ENCODE measurements at places on chromosomes 3 and 15.

GRCh38 chr3:50474717-50475116 lies 28.7 kb downstream of the CACNA2D2 start:
- no peak for DNase-seq

GRCh38 chr3:51390246-51391074 lies 625 bp upstream of the RBM15B start:
- no peak for DNase-seq

GRCh38 chr3:171373711-171374110 lies 86.5 kb downstream of the TNIK start:
- DNase-seq = no peak

DNA sequence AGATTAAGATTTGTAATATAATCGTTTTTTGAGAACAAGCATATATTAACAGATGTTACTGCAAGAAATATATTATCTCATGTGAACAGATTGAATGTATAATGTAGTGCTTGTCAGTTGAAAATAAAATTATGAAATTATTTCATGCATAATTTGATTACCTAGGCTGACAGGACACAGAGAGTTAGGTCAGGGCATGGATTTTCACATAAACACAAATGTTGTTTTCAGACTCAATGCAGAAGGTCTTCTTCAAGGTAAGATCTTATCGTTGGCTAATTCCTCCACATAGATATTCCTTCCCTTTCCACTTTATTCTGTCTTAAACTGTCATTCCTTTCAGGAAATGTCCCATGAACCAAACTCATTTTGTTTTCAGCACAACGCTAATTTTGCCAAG lies 20.1 kb upstream of the TM4SF1 start:
- no peak for DNase-seq

GRCh38 chr15:84929795-84930603 lies 45.5 kb downstream of the SLC28A1 start:
- DNase-seq = no peak

DNA sequence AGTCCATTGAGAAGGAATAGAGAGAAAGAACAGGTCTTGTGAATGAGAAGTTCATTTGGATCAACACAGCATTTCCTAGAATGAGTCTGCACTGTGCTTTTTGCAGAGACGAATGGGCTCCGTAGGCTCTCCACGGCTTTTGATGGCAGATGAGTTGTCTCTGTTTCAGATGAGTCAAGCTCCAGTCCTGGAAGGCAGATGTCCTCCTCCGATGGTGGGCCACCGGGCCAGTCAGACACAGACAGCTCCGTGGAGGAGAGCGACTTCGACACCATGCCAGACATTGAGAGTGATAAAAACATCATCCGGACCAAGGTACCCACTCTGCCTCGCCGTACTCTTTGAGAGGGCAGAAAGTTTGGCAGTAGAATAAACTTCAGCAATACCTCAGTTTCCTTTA lies 70.5 kb downstream of the SIDT1 start:
- no peak for DNase-seq

DNA sequence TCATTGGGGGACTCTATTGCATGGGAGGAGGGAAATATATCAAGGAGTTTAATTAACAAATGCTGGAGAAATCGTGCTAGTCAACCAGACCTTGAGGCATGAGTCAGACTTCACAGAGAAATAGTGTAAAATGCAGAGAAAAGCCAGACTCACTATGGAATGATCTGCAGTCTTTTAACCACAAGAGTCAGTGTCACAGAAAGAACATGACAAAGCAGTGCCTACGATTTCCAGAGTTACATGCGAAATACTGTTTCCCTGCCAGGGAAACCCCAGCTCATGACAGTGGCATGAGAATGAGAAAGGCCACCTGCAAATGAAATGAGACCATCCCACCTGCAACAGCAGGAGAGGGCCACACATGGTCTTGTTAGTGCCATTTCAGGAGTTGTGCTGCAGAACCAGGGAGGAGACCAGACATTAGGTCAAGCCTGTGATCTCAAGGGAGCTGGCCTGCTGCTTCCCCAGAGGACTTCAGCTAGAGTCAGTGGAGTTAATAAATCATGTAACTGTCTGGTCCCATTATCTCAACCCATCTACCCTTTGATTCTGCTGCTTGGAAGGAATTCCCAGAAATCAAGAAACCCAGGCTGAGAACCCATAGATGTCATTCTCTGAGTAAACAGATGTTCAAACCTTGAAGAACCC lies 79.0 kb downstream of the ERC2 start:
- no peak for DNase-seq

DNA sequence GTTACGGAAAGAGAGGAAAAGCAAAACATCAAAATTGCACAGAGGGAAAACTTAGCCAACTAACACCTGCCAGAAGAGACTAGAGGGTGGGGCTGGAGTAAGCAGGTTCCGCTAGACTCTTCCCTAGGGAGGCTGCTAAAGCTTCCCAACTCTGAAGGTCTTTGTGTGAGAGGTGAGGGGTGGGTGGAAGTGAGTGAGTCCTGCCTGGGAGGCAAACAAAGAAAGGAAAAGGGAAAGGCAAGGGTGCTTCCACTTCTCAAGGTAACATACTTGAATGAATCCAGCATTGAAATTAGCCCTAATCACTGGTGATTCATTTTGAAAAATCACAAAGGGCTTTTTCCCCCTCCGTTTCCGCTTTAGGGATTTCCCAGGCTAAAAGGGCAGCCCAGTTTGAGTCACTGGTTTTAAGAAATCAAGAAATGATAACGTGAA lies 220.5 kb upstream of the ADAMTS9 start:
- DNase-seq = no peak

GRCh38 chr3:87206070-87206469 lies 21.0 kb upstream of the CHMP2B start:
- DNase-seq = no peak

GRCh38 chr3:50330330-50330729 lies 2.3 kb upstream of the TUSC2 start:
- no peak for DNase-seq

DNA sequence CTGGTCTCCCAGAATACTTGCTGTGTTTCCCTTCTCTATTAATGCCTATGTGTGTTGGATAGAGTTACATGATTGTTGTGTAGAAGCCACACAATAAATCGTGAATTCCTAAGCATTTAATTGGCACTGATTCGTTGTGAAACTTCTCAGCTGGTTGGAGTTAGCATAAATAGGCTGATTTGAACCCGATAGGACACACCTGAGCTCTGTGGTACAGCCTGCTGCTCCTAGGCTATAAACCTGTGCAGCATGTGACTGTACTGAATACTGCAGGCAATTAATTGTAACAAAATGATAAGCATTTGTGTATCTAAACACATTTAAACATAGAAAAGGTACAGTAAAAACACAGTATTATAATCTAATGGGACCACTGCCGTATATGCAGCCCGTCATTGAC lies 4.9 kb downstream of the ACAD11 start:
- no peak for DNase-seq

GRCh38 chr3:65443739-65444446 lies 594.8 kb downstream of the MAGI1 start:
- no peak for DNase-seq

GRCh38 chr3:80550174-80550573 lies 782.4 kb upstream of the ROBO1 start:
- no peak for DNase-seq

DNA sequence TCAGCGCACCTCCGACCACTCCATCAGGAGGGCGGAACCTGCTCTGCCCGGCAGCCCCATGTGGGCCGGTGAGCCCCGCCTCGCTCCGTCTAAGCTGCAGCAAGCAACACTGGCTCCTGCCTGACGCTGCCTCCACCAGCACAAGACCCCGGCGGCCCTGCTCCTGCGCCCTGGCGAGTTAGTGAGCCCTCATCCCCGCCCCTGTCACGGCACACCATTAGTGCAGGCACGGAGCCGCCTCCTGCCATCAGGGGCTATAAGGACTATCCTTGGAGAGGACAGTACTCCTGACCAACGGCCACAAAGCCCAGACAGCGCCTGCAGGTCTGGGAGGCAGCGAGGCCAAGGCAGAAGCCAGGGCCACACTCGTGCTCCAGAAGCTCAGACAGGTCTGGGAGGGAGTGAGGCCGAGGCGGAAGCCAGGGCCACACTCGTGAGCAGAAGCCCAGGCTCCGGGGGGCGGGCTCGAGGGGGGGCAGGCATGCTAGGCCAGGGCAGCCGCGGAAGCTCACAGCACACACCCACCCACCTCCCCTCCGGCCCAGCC lies 39.4 kb downstream of the TNK2 start:
- no peak for DNase-seq

- DNase-seq = no peak
These were observed 140.4 kb upstream of the ATP2B2 start for GRCh38 chr3:10645800-10646199.

DNA sequence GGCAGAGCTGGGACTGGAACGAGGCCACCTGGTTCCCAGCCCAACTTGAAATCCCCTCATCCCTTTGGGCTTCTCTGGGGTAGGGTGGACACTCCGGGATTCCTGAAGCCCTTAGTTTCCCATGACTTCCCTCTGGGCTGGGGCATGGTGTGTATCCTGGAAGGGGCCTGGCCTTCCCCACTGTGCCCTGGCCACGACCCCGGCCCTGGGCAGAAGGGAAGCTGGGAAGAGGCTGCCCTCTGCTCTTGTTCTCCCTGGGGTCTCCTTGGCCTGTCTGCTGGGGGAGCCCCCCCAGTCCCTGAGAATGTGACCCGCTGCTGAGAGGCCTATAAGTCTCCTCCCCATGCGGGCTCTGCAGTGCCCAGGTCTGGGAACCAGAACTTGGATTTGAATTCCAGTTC lies 104.9 kb downstream of the LINGO1 start:
- no peak for DNase-seq

- no peak for DNase-seq
These were observed 285.6 kb downstream of the GRM7 start for GRCh38 chr3:7146529-7146928.

GRCh38 chr3:40899286-40899712 lies 300.0 kb upstream of the CTNNB1 start:
- DNase-seq = no peak

GRCh38 chr15:99320374-99321215 lies 69.3 kb downstream of the LRRC28 start:
- no peak for DNase-seq

DNA sequence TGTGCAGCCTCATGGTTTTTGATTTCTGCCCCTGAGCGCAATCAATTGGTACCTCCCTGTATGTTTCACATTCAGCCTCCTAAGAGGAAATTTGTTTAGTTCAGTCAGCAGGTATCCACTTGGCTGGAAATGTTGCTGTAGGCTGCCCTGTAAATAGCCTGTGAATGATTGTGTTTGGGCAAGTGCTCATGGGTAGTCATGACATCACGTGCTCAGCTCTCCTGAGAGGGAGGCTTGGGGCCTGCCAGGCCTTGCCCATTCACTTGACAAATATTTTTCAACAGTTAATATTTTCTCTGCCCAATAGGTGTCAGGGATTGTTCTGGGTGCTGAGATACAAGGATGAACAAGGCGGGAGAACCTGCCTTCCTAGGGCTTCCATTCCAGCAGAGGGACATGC lies 13.3 kb downstream of the HRH1 start:
- no peak for DNase-seq
